CD4-positive, alpha-beta T cell (primary cell): ENCODE measurements at places on chromosomes 3 and 15. TPM values are rescaled to one million over a fixed set of nuclear protein-coding genes. Genes with fewer than 3 reads are reported as not detected.

GRCh38 chr3:142818651-142819050, 70.2 kb downstream of the PCOLCE2 start:
- no peaks in the 10 kb centered on the region for H3K36me3 ChIP-seq
- no peak for DNase-seq
- H3K27me3 ChIP-seq = no peaks in the 10 kb centered on the region
- no peak overlapping the region for H3K4me3 ChIP-seq
- no peak overlapping the region for H3K27ac ChIP-seq

DNA sequence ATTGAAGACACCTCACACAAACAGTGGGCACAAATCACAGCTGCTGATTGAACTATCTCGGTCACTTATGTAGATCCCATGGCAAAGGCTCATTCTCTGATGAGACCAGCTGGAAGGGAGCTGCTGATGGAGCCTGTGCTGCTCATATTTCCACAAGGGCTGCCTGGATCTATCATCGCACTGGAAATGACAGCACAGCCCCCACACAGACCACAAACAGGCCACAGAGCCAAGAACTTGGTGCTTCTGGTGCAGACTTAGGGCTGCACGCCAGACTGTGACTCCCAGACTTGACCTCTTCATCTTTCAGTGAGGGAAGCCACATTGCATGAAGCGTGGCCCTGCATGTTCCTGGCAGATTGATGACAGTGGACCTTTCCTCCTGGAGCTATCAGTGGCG, 197.6 kb downstream of the MINAR1 start:
- no peak overlapping the region for H3K4me3 ChIP-seq
- no peak overlapping the region for H3K27ac ChIP-seq
- no peak for DNase-seq
- H3K36me3 ChIP-seq = no peaks in the 10 kb centered on the region

DNA sequence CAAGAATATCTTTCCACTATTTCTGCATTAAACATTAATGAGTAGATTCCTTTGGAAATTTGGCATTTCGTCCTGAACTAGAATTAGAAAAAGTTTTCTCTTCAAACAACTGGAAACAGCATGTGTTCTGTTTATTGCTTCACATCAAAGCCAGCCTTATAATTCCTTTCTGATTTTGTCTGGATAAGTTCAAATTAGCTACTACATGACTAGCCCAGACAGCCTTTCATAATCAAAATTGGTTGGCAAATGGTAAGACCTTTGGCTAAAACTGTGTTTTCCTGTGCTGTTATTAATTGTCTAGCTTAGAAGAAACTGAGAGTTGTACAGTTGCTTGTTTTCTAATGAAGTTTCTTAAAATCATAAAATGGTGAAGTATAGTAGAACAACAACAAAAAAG, 52.7 kb upstream of the P3H2 start:
- no peaks in the 10 kb centered on the region for H3K27me3 ChIP-seq
- DNase-seq = no peak
- H3K36me3 ChIP-seq = no peaks in the 10 kb centered on the region
- H3K4me1 ChIP-seq = peaks cover 3% of the 10 kb centered on the region

DNA sequence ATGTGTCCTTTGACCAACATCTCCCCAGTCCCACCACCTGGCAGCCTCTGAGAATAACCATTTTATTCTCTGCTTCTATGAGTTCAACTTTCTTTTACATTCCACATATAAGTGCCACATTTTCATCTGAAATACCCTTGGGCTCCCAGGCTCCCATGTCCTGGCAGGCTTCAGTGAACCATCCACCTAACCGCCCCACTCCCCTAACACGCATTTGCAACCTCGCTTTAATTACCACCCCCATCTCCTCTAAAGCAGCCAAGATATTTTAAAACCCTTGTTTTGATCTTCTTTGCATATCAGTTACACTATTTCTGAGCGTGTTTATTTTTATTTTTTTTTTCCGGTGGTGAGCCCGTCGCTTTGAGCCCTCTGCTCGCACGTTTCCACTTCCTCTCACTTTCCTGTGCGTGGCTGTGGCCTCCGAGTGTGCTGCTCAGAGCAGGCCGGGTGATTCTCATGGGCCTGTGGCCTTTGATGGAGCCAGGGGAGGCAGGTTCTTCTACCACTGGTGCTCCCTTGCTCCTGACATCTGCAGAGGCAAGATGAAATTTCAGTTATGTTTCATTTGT, 195.4 kb upstream of the LPP start:
- peak; percentile 73 for DNase-seq
- H3K27ac ChIP-seq = no peak overlapping the region
- H3K4me1 ChIP-seq = peaks cover 33% of the 10 kb centered on the region
- H3K27me3 ChIP-seq = no peaks in the 10 kb centered on the region
- H3K4me3 ChIP-seq = peak overlapping the region; percentile 11
- no peaks in the 10 kb centered on the region for H3K36me3 ChIP-seq

DNA sequence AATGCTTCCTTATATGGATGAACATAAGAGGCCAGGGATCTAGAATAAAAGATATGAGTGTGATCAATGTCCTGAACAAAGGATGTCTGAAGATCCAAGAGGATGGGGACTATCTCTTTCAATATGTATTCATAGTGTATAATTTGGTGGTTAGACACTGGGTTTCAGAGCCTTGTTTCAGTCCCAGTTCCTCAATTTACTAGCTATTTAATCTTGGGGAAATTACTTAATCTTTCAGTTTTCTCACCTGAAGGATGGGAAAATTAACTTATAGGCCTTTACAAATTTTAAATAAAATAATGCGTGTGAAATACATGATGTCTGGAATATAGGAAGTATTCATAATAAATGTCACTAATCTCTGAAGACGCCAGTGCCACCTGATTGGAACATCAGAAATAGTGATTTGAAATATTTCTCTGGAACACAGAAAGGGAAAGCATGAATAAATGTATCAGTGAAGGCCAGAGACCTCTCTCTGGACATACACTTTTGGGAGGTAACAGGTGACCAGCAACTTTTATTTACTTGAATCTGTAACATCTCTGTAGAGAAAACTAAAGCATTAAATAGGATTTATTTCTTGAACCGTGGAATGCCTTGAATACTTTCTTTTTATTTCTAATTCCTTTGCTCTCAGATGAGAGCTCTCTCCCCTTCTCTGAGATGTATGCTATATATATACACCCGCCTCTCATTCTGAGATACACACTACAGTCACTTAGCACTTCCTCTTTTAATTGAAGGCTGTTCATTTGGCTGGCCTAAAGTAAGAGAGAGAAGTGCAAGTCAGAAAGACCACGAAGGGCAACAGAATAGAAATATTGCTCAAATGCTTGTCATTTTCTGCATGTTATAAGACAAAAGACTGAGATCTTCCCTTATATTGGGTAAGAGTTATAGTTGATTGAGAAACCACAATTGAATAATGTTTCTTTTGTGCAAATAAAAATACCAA, 407.1 kb downstream of the LSAMP start:
- no peak overlapping the region for H3K4me3 ChIP-seq
- no peak for DNase-seq
- no peaks in the 10 kb centered on the region for H3K4me1 ChIP-seq
- H3K27ac ChIP-seq = no peak overlapping the region
- no peaks in the 10 kb centered on the region for H3K36me3 ChIP-seq

GRCh38 chr15:52011711-52012144, 7.3 kb upstream of the MAPK6 start:
- H3K4me3 ChIP-seq = no peak overlapping the region
- no peak overlapping the region for H3K27ac ChIP-seq
- no peaks in the 10 kb centered on the region for H3K27me3 ChIP-seq
- H3K36me3 ChIP-seq = no peaks in the 10 kb centered on the region
- peaks cover 17% of the 10 kb centered on the region for H3K4me1 ChIP-seq

DNA sequence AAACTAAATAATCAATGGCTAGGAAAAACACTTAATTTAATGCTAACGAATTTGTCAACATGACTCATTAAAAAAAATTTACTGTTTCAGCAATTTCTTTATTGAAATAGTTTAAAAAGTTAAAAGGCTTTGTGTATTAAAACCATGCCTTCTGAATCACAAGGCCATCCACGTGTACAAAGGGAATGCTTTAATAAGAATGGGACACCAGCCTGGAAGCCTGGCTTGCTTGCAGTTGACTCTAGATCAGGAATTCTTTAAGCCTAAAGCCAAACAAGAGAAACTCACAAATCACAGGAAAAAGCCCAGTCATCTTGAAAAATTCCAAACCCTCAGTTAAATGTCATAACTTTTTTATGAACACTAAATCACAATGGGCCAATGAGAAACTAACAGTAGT, 137.6 kb downstream of the PEAK1 start:
- no peaks in the 10 kb centered on the region for H3K4me1 ChIP-seq
- H3K27ac ChIP-seq = no peak overlapping the region
- DNase-seq = no peak
- H3K27me3 ChIP-seq = no peaks in the 10 kb centered on the region

GRCh38 chr3:167938516-167938915, 157.2 kb downstream of the GOLIM4 start:
- no peaks in the 10 kb centered on the region for H3K4me1 ChIP-seq
- no peak overlapping the region for H3K4me3 ChIP-seq
- DNase-seq = no peak
- no peaks in the 10 kb centered on the region for H3K36me3 ChIP-seq

- DNase-seq = no peak
- no peak overlapping the region for H3K4me3 ChIP-seq
- no peaks in the 10 kb centered on the region for H3K36me3 ChIP-seq
- no peak overlapping the region for H3K27ac ChIP-seq
- no peaks in the 10 kb centered on the region for H3K27me3 ChIP-seq
- no peaks in the 10 kb centered on the region for H3K4me1 ChIP-seq
Measured at GRCh38 chr3:98180319-98180890, 13.9 kb downstream of the OR5H15 start.

DNA sequence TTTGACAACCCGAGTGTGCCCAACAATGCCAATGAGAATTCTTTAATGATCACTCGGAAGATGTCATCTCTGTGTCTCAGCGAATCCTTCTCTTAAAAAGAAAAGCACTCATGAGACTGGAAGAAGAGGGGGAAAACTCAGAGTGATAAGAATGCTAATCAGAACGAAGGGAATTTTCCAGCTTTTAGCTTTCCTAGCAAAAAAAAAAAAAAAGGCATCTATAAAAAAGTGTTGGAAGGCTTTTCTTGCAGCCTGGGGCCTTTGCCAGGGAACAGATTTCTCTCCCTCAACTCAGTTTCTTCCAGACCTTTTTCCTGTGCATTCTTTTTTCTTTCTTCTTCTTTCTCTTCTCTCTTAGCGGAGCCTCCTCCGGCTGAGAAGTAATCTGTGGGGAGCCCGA, 80.5 kb upstream of the NEO1 start:
- H3K36me3 ChIP-seq = no peaks in the 10 kb centered on the region
- no peaks in the 10 kb centered on the region for H3K4me1 ChIP-seq
- H3K27ac ChIP-seq = no peak overlapping the region
- DNase-seq = no peak
- peaks cover 17% of the 10 kb centered on the region for H3K27me3 ChIP-seq
- H3K4me3 ChIP-seq = no peak overlapping the region

DNA sequence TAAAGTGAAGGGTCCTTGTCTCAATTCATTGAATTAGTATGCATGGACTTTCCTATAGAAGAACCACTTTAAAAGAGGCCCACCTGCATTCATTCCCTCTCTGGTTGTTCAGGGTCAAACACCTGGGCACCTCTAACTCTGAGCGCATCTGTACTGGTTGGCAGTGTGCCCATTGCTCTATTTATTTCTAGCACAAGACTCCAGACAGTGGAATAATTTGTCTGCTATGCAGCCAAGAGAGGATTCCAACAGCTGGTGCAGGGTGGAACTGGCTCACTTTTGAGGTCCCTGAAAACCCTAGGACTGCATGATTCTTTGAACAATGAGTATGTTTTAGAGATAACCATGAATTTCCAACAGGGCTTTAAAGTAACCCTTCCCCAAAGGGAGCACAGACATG, 57.9 kb downstream of the CCDC33 start:
- no peaks in the 10 kb centered on the region for H3K4me1 ChIP-seq
- H3K36me3 ChIP-seq = no peaks in the 10 kb centered on the region
- DNase-seq = no peak

DNA sequence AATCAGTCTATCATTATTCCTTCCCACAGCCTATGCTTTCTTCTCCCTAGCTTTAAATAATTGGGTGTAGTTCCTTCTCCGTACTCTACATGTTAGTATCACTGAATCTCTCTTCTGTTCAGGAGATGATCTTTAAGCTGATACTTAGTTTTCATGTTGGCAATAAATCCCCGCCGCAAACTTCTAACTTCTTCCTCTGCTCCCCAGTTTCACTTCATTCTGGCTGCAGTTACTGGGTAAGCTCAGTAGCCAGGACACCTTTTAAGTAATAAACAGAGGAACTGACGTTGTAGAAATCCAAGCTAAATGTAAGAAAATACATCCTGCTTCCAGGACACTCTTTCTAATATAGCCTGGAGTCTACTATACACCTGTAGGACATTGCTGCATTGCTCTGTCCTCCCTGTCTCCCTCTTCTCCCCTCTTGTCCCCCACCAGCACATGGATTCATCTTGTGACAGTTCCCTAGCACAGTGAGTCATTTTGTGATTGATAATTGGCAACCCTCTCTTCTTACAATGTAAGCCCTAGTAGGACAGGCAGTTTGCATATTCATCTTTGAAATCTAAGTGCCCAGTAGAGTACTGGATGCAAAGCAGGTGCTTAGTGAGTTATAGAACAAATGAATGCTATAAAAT, 598.2 kb downstream of the UNC13C start:
- no peak overlapping the region for H3K27ac ChIP-seq
- no peak overlapping the region for H3K4me3 ChIP-seq
- no peak for DNase-seq
- H3K4me1 ChIP-seq = no peaks in the 10 kb centered on the region
- H3K36me3 ChIP-seq = no peaks in the 10 kb centered on the region
- H3K27me3 ChIP-seq = no peaks in the 10 kb centered on the region

- no peak overlapping the region for H3K27ac ChIP-seq
- no peaks in the 10 kb centered on the region for H3K36me3 ChIP-seq
- no peak overlapping the region for H3K4me3 ChIP-seq
- no peaks in the 10 kb centered on the region for H3K4me1 ChIP-seq
- no peak for DNase-seq
Measured at GRCh38 chr3:36214460-36214859, 165.8 kb upstream of the STAC start.

DNA sequence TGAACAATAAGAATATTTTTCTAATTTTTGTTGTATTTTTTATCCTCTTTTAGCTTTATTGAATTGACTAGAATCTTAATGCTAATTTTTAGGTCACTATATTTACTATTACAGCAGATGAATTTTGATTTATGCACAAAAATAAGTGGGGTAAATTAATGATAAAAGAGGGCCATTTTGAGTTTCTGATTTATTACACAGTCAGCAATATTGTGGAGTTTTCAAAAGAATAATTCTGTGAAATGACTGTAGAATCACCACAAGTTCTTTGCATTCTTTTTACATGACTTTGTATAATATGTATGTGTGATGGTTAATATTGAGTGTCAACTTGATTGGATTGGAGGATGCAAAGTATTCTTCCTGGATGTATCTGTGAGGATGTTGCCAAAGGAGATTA, 812.4 kb upstream of the DPPA4 start:
- H3K27me3 ChIP-seq = no peaks in the 10 kb centered on the region
- no peak overlapping the region for H3K27ac ChIP-seq
- no peak for DNase-seq
- H3K36me3 ChIP-seq = no peaks in the 10 kb centered on the region
- H3K4me3 ChIP-seq = no peak overlapping the region

- no peak for DNase-seq
- no peaks in the 10 kb centered on the region for H3K4me1 ChIP-seq
- no peaks in the 10 kb centered on the region for H3K36me3 ChIP-seq
Measured at GRCh38 chr15:81196576-81197254, at the start of gene IL16. Gene IL16, plus strand, starts transcription at chr15:81196879. Its CDS starts 28,521 bp downstream, at chr15:81225400.

TUSC7 gene
- total RNA-seq = not detected

DZIP1L gene
- not detected for total RNA-seq

CLN6 gene
- total RNA-seq = 8.1 TPM

IL20RB gene
- 1.5 TPM for total RNA-seq

FGF7 gene
- total RNA-seq = not detected
